NCI-H2227 treated with DMSO at 0.1 percent for 48 hours (cell line): ENCODE measurements at places on chromosomes 13 and 19.

DNA sequence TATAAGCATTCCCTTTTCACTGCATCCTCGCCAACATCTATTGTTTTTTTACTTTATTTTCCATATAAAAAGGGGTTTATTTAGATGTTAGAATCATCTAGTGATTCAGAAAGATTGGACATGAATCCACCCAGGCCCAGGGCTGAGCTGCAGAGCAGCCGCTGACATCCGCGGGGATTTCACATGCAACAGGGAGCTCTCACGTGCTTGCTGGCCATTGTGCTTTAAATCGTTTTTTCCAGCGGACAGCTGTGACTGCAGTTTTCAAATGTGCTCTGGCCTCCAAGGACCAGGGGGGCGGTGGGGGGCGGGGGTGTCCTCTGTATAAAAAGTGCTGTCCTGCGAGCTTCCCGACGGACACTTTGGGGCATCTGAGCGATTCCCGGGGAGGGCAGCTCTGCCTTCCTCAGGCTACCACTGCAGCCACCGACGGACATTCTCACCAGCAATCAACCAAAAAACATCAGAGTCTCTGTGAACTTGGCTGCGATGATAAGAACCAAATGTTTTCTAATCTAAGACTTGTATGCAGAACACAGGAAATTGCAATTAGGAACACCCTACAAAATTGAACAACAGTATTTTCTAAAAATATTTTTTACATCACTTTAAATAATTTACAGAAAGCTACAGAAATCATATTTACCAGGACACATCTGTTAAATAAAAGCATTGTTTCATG lies 12.6 kb downstream of the RB1 start:
- no peak for DNase-seq

GRCh38 chr19:41376241-41376997 lies at the start of gene TMEM91:
TMEM91 (plus strand) TSS chr19:41376533; CDS start chr19:41378310, 1,777 bp downstream.
- peak; percentile 66 for DNase-seq

GRCh38 chr19:42657556-42657955 lies 62.8 kb upstream of the CEACAM8 start:
- DNase-seq, result no peak

DNA sequence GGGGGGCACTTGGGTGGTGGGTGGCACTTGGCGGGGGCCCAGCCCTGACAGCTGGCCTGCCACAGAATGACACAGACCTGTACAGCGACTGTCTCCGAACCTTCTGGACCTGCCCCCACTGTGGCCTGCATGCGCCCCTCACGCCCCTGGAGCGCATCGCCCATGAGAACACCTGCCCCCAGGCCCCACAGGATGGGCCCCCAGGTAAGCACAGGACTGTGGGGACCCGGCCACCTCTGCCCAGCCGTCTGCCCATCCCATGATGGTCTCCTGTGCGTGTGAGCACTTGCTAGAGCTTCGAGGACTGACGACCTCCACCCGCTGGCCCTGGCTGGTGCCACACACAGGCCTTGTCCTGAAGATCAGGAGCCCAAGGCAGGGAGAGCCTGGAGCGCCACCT lies 32.0 kb downstream of the DHX34 start:
- no peak for DNase-seq
